ENCODE measurements at places on chromosomes 4 and X.

- no peak for DNase-seq
These were observed 44.2 kb downstream of the RTL9 start for GRCh38 chrX:110402850-110403221.

DNA sequence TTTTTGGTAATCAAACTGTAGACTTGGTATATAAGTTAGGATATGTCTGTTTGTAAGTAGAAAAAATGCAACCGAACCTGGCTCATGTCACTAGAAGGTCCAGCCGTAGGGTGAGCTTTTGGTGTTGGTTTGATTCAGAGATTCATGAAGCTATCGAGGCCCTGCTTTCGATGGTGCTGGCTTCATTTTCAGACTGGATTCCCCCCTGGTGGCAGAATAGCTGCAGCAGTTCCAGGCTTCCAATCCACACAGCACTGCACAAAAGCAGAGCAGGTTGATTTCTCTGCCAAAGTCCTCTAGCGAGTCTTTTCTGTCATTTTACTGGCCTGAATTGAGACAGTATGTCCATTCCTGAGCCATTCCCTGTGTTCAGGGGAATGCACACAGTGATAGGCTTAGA is 33.1 kb downstream of the PDK3 start:
- peak; percentile 59 for DNase-seq

GRCh38 chrX:107630031-107630689 is 1.9 kb downstream of the PRPS1 start:
- no peak for DNase-seq

DNA sequence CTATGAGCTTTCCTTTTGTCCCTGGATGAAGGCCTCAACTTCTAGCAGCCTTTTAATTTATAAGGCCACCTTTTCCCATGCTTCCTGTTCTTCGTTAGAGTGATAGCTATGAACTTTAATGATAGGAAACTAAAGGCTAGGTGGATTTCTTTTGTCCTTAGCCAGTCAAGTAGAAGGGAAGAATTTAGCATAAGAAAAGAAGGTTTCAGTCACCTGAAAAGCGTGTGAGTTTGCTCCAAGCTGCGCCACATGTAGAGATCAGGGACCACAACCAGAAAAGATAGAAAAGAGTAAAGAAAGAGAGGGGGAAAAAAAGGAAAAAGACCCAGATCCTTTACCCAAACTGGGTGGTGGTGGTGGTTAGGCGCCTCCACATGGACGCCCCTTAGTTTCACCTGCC is 28.6 kb downstream of the LUZP4 start:
- no peak for DNase-seq

DNA sequence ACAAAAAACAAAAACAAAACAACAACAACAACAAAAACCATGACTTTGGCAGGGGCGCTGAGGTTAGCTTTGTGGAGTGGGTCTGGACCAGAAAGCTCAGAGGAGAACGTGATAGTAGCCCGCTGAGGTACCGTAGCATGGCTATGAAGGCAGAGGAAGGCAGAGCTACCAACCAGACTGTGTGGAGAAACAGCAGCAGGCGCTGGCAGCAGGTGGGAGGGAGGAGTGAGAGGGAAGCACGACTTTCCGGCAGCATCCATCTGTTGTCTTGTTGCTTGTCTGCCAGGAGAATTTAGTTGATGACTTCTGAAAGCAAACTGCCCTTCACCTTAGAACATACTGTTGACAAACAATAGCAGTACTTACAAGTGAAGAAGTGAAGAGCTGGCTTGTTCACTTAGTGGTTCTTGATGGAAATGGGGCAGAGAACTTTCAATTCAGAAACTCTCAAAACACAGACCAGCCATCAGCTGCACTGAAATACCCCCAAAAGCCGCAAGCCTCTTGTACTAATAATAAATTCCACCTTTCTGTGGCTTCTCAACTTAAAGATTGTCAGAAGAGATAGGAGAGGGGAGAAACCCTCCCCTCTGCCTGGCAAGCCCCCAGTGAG is 447.2 kb downstream of the SLITRK2 start:
- no peak for DNase-seq

DNA sequence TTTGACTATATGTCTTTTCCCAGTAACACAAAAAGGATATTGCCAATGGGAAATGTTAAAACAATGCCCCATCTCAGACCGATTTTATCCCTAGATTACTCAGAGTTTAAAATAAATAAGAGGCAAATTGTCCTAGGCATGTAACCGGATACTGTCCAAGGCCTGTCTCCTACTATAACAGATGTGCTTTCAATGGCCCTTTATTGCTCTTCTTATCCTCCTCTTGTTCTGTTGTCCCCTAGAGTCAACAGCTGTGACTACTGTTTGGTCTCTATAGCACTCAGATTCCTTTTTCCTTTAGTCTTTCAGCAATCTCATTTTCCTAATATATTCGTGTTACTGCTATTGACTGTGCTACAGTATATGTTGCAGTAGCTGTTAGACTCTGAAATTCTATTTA is 66.8 kb upstream of the PLS3 start:
- DNase-seq, result no peak

GRCh38 chr4:37936889-37937498 is 23.2 kb upstream of the PTTG2 start:
- no peak for DNase-seq

- no peak for DNase-seq
These were observed 21.6 kb upstream of the C4orf54 start for GRCh38 chr4:99679204-99679603.

GRCh38 chrX:1341545-1342184 is 5.1 kb downstream of the IL3RA start:
- DNase-seq, result no peak

DNA sequence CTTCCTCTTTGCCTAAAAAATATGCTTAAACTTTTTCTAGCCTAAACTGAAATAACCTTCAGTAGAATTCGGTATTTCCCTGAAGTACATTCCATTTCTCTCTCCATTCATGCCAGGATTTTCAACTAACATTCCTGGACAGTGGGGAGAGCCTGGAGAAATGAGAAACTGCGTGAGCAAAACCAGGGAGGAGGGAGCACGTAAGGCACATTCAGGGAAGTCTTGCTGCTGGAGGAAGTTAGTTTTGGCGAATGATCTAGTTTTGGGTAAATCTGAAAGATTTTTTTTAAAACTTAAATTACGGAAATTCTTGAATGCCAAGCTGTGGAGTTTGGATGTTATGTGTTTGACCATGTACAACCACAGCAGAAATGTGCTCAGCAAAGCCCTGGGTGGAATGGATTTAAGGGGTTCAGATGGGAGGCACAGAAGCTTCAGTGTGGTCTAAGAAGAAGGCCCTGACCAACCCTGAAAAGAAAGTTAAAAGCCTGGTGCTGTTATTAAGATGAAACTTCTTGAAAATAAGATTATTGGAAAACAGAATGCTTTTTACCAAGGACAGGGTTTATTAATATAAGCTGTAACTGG is 347.8 kb downstream of the ANK2 start:
- DNase-seq, result no peak

DNA sequence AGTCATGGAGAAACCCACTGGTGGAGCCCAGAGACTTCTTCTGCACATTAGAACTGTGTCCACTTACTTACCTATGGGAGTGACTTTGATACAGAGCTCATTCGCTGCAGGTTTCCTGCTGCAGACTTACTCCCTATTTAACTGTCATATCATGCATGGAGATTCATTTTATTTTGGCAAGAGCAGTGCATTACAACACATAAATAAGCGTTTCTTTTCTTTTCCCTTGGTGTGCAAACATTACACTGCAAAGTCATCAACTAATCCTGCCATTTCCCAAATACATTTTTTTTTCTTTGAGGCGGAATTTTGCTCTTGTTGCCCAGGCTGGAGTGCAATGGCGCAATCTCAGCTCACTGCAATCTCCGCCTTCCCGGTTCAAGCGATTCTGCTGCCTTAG is 230.9 kb upstream of the SFRP2 start:
- no peak for DNase-seq
